ENCODE measurements at places on chromosomes 11 and 22.

GRCh38 chr11:112670806-112671570 is 290.2 kb upstream of the NCAM1 start:
- no peak for DNase-seq

DNA sequence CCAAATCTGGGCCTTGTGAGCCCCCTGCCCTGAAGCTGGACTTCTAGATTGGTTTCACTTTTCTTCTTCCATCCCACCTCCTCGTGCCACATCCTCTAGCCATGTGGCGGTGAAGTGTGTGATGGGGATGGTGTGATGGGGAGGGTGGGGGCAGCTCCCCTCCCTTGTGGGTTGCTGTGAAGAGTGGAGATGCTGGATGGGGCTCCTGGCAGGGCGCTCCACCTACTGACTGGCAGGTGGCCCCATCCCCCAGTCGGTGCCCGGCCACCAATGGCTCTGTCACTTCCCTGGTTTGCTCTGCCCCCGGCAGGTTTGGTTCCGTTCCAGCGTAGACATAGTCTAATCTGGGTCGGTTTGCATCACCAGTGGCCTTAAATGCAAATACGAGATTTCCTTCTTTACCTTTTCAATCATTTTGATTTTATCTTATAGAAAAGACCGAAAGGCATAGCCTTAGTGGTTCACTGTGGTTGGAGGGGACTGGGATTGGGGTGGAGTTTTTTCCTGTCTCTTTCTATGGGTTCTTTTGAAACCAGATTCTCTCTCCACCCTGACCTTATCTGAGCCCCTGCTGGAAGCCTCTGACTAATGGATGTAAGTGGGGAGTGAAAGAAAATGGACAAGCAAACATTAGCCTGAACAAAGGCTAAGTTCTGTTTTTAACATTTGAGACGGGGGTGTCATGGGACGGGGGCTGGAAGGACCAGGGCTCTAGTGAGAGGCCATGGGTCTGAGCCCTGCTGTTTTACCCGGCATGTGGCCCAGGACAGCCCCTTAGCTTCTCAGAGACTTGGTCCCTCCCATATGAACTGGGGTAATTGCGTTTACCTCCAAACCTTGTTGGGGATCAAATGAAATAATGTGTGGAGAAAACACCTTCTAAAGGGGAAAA is 149.3 kb downstream of the CACNA1I start:
- no peak for DNase-seq

- no peak for DNase-seq
Measured at GRCh38 chr11:65016705-65017104, 2.7 kb downstream of the ARL2 start.

GRCh38 chr11:78039919-78040671 is 17.0 kb upstream of the KCTD14 start:
- peak; percentile 72 for DNase-seq

DNA sequence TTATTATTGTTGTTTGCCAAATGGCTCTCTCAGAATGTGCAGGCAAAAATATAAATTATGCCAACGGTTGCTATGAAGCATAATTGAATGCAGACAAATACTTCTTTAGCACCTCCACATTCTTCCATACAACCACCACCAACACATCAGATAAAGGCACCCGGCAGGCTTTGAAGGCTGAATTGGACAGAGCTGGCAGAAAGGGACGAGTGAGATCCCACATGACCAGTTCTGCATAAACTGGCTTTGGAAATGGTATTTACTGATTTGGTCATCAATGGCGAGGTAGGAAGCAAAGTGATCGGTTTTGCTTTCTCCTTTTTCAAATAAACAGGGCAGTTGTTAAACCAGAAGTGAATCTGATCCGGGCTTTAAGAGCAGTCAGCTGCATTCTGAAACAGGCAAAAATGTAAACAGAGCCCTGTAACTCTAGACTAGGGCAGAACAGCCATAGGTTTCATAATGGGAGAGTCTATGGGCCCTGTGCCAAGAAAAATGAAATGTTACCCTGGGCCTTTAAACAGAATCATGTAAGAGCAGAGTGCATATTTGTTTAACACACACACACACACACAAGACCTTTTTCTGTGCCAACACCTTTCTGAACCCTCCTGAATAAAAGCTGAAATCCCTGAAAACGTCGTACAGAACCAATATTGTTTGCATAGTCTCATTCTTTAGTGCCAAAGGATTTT is 97.7 kb downstream of the MPPED2 start:
- DNase-seq: no peak

DNA sequence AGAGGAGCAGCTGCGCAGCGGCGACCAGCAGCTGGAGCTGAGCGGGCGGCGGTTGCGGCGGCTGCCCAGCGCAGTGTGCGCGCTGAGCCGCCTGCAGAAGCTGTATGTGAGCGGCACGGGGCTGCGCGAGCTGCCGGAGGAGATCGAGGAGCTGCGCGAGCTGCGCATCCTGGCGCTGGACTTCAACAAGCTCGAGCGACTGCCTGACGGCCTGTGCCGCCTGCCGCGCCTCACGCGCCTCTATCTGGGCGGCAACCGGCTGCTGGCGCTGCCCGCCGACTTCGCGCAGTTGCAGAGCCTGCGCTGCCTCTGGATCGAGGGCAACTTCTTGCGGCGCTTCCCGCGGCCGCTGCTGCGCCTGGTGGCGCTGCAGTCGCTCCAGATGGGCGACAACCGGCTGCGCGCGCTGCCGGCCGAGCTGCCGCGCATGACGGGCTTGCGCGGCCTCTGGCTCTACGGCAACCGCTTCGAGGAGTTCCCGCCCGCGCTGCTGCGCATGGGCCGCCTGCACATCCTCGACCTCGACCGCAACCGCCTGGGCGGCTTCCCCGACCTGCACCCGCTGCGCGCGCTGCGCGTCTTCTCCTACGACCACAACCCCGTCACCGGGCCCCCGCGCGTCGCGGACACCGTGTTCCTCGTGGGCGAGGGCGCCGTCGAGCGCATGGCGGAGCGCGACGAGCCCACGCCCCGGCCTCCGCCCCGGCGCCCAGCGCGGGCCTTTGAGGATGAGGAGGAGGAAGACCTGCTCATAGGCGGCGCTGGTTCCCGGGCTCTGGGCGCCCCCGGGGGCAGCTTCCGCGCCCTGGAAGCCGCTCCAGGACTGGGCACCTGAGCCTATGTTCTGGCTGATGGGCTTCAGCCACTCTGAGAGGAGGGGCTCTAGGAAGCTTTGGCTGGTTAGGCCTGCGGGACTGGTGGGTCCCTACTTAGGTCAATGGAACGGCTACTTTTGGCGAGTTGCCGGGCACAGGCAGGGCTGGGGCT is 787 bp downstream of the LRRC10B start:
- DNase-seq: peak; percentile 80

- no peak for DNase-seq
Measured at GRCh38 chr11:115912484-115912945, 408.3 kb upstream of the CADM1 start.

- DNase-seq: no peak
Measured at GRCh38 chr11:60720460-60720859, 4.1 kb upstream of the MS4A18 start.

DNA sequence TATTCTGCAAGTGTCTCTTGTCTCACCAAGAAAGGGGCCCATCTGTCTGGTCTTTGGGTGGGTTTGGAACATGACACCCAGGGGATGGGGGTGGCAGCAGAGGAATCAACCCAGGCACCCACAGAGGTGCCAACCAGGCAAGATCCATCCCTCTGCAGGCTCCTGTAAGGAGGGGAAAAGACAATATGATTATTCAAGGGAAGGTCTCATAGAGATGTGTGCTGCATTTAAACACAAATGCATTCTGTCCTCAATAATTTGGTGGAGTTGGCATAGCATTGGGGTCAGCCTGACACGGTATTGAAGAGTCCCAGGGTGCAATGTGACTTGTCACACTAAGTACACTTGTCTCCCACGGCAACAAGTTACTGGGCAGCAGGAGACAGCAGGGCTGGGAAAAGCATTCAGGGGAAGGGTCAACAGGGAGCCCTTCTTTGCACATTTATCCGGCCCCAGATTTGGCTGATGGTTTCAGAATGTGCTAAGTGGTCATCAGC is 33.1 kb upstream of the SPON1 start:
- DNase-seq: no peak

DNA sequence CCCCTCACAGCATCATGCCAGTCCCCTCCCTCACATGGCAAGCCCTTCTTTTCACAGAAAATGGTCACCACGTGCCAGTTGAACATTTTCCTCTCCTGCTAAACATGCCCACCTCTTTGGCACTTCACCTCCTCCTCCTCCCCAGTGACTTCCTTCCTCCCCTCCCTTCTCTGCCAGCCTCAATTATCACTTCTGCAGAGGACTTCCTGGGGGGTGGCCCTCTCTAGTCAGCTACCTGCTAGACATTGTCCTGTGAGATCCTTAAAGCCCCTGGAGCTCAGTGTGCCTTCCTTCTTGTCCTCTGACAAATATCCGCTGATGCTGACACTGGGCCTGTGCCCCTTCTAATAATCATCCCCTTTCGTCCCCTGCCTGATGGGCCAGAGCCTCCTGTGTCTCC is 43.2 kb upstream of the E2F8 start:
- no peak for DNase-seq

DNA sequence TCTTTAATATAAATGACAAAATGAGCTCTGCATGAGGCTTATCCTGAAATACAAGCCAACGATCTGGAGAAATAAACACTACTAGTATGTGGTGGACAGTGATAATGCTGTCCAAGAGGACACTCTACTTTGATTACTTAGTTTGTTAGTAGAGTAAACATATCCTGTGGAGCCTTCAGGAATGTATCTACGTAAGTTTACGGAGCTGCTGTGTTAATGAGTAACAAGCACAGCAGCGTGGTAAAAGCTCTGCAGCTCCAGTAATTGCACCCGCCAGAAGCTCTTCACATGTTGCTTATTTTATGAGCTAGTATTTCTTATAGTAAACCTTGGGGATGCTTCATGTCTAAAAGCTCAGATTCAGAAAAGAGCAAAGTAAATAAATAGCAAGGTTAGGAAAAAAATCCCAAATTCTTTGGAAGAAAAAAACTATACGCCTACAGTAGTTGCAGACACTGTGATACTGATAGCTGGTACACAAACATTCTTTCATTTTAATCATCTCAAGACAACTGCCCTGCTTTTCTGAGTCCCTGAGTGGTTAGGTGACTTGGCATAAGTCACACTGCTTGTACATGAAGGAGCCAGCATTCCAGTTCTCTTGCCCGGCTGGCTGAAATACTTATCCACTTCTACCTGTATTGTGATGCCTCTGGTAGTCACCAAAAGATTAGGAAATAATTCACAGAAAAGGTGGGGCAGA is 32.7 kb upstream of the CCDC34 start:
- DNase-seq: no peak

DNA sequence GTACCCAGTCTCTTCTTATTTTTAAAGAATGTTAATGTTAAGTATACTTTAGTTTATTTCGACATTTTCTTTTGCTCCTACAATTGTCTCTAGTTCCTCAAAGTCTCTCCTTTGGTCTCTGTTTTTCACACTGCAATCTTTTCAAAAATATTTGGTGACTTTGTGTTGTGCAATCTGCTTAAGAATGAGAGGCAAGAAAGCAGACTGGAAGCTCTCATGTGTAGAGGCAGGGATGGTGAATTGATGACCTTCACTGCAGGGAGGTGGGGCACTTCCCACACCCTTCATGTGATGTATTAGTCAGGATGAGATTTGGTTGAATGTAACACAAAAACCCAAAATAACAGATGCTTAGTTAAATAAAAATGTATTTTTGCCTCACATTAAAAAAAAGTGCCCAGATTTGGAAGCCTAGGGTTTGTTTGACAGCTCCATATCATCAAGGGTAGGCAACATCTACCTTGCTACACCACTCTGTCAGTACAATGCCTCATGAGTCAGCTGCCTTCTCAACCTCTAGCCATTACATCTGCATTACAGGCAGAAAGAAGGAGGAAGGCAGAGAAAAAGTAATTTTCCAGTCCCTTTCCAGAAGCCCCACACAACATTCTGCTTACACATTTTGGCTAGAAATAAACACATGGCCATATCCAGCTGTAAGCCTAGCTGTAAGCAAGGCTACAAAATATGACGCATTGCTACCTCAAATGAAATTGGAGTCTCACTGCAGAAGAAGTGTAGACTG is 3.8 kb upstream of the MMP27 start:
- no peak for DNase-seq

GRCh38 chr22:31243339-31244045 is 31.4 kb downstream of the LIMK2 start:
- DNase-seq: no peak

Measured in heart left ventricle (tissue), 16 donors.